ENCODE measurements at places on chromosomes 4 and X.

DNA sequence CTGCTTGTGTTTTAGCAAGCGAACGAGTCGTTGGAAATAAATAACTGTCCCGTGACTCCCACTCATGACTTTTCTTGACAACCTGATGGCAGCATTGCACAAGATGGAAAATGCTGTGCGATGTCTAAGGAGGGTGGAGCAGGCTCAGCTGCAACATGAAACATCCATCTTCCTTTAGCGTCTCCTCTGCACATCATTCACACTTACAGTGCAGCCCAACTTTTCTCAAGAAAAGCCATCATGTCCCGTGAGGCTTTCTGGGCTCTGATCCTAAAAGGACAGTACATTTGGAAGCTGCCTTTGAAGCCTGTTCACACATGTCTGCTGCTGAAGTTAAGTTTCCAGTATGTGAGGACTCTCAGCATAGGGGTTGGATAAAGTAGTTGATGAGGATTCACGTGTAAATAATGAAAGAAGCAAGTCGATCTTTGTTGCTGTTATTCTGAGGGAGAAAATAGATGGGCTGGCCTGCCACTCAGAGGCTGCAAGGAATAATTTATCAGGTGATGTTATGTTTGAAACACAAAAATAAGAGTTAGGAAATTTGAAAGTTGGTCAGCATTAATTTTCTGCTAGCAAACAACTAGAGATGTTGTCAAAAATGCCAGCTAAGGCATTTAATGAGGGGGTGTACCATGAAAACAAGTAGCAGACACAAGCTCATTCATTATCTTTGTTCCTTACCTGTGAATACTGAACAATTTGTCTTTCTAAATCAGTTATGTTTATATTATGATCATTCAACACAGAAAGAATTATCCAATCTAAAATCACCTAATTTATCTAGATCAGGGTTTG is 328.7 kb upstream of the ZFP42 start:
- no peak for DNase-seq

DNA sequence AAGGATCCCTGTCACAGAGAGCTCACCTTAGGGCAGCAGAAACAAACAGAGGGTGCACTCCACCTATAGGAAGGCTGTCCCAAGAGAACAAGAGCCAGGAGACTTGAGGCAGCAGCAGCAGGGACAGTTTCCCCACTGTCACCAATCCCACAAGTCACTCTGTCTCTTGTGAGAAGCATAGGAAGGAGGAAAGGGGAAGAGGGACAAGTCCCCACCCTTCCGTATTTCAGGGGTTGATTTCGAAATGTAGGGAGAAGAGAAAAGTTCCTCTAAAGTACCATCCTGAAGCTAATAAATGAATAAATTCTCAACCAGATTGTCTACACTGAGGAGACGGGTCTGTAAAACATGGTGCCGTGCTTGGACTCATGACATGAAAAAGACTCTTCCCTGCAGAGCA is 9.5 kb upstream of the TLR8 start:
- DNase-seq = no peak

DNA sequence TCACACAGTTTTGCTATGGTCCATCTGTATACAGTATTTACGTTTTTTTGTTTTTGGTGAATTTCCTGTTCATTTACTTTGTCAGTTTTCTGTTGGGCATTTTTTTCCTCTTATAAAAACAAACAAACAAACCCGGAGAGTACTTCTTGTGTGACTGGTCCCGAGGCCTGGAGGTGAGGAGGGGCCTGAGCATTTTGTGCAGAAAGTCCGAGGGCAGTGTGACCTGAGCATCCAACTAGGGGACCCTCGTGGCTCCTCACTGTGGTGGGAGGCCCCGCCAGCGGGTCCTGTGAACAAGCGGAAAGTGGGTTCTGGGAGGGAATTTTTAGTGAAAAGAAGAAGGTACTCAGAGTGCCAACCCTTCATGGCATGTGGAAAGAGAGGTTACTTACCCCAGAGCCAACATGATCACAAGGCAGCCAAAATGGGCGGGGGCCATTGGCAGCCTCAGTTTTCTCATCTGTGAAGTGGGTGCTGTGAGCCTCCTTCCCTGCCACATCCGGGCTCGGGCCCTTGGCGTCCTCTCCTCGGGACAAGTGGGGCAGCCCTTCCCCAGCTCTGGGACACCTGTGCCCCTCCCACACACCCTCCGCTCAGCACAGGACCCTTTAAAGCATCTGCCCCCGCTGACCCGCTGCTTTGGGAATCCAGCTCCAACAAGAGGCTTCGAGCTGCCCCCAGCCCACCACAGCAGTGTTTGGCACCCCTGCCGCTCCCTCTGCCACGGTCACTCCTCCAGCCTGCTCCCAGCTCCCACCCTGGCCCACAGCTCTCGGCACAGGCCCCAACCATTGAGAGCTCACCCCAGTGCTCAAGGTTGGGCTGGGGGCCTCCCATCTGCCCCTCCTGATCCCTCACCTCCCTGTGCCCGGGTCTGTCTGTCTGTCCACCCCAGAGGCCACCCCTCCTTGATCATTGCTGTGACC is 22.8 kb upstream of the GPR78 start:
- no peak for DNase-seq

DNA sequence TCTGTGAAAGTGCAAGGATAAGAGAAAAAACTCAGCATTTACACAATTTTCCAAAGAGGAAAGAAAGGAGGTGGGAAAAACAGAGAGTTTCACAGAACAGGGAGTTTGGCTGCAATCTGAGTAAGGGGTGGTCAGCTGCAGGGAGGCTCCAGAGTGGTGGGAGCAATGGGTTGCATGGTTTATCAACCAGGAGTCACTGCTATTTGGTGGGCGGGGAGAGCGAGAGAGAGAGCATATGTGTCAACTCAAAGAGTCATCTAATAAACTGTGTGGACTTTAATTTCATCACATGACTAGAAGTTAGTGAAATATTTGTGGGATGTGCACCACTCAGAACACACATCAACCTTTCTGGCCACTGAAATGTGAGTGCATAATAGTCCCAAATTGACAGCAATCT is 94.6 kb downstream of the FAM13A start:
- DNase-seq = no peak

- DNase-seq = no peak
Measured at GRCh38 chr4:181261279-181261678, 981.9 kb upstream of the TENM3 start.

GRCh38 chrX:2585158-2585470 is 84.3 kb upstream of the DHRSX start:
- DNase-seq = no peak

- no peak for DNase-seq
Measured at GRCh38 chr4:124199755-124200154, 512.8 kb downstream of the ANKRD50 start.

GRCh38 chrX:63686878-63687714 is 97.9 kb downstream of the ARHGEF9 start:
- DNase-seq = peak; percentile 7

DNA sequence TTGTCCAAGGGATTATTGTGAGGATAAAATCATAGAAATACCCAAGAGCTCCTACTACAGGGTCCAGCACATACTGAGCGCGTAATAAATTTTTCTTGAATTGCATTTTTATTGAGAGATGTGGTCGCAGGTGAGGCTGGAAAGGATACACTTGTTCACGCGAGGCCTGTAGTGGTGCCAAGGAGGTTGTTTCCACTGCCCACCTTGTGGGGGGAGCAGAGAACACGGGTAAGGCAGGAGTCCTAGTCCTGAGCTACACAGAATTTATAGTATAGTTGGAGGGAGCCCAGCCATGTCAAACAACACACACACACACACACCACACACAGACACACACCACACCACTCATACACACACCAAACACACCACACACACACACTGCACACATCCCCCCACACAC is 31.8 kb upstream of the CYP4V2 start:
- DNase-seq = no peak

DNA sequence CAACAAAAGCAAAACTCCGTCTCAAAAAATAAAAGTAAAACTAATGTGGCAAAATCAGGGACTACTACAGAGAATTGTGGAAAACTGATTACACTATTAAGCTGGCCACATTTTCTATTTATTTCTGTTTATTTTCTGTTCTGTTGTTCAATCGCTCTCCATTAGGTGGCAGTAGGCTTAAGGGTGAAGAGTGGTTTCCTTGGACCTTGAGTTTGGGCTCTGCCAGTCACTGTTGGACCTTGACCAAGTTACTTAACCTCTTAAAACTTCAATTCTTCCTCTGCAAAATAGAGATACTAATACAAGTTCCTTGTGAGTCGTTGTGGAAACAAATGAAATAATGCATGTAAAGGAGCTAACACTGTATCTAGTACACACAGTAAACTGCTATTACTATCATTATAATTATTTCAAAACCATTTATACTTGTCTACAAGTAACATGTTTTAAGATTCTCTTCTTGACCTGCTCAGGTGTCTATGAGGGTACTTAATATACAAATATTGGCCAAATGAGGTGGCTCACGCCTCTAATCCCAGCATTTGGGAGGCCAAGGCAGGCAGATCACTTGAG is 15.2 kb downstream of the HSD17B11 start:
- no peak for DNase-seq

DNA sequence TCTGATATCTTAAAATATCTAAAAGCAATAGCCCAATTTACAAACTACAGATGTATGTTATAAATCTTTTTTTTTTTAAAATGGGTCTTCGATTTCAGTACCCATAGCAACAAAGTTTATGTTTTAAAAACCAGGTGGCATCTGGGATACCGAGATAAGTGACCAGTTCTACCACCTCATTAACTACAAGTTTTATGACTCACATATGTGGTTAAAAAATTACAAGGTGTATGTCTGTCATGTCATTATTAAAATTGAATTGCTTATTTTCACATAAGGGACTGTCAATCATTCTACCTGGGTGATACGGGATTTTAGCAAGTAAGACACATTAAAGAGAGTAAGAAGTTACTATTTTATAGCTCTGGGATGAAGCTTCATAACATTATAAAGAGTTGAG is 192.0 kb upstream of the ETNPPL start:
- peak; percentile 21 for DNase-seq

DNA sequence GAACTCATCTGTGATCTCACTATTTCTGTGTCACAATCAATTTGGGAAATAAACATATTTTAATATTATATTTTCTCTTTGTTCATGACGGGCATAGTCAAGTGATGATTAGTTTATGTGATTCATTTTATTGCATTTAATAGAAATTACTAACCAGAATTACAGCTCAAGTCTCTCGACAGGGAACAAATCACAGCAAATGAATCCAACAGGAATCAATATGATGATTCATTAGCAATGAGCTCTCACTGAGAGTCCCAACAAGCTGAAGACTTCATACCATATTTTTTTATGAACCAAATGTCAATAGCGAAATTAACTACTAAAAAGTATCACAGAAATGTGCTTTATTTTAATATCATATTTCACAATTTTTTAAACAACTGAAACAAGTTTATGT is 649.7 kb downstream of the GRID2 start:
- no peak for DNase-seq

DNA sequence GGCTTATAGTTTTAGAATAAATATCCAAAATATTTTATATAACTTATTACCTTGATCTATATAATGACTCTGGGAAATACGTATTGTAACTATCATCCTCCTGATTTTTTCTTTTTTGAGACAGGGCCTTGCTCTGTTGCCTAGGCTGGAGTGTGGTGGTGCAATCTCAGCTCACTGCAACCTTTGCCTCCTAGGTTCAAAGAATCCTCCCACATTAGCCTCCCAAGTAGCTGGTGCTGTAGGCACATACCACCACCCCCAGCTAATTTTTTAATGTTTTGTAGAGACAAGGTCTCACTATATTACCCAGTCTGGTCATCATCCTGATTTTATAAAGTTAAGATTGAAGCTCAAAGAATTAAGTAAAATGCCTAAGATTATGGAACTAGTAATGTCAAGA is 193.6 kb downstream of the SLC4A4 start:
- no peak for DNase-seq

DNA sequence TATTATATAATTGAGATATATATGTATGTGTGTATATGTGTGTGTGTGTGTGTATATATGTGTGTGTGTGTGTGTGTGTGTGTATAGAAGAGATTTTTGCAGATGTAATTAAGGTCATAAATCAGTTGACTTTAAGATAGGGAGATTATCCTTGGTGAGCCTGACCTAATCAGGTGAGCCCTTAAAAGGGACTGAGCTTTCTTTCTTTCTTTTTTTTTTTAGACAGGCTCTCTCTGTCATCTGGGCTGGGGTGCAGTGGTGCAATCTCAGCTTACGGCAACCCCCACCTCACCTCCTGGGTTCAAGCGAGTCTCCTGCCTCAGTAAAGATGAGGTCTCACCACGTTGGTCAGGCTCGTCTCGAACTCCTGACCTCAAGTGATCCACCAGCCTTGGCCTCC is 155.1 kb upstream of the RASGEF1B start:
- no peak for DNase-seq

GRCh38 chr4:99894998-99895397 is 771 bp upstream of the LAMTOR3 start:
- no peak for DNase-seq

DNA sequence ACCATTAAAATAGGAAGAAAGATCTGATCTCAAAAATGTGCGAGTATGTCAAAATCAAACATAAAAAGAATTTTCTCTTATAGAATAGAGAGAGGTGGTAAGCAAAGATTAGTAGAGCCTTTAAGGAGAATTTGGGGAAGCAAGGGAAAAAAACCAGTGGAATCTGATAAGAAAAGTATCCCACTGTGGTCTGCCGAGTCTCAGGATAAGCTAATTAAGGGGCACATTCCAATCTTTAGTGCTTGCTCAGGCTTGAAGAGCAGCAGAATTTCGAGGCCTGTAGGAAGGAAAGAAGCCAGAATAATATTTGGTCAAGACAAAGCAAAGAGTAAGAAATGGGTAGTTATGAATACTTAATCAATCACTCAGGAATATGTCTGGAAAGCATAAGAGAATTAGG is 13.0 kb downstream of the STATH start:
- DNase-seq = no peak

DNA sequence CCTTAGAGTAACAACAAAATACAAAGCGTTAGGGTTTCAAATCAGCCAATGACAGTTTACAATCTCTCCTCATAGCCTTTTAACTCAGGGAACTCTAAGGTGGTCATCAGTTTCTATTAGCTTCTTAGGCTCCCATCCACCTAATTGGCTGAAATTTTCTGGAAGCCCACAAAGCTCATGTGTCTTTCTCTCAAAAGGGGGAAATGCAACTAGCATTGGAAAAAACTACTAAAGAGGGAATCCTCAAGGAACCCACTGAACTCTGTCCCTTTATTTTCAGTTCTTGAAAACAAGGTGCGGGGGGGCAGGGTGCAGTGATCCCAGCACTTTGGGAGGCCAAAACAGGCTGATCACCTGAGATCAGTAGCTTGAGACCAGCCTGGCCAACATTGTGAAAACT is 56.4 kb downstream of the PDGFC start:
- DNase-seq = no peak

DNA sequence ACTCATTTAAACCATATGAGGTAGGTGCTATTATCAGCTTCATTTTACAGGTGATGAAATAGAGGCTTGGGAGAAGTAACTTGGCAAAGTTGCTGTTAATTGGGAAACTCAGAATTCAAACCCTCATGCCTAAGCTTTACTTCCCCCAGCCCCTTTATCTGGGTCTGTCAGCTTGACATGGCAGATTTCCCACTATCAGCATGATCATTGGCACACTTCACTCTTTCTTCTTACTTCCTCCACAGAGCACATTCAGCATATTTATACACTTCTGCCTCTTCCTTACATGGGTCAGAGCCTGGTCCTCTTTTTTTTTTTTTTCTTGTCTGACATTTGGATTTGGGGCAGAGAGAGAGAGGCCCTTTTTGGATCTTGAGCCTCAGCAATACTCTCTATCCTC is 56.5 kb upstream of the ARX start:
- DNase-seq = peak; percentile 62

All from hematopoietic multipotent progenitor cell (in vitro differentiated cells).